Hypothalamus (tissue), 51 donors: ENCODE measurements at places on chromosomes 13 and 19.
A peak's percentile ranks its signal among the peaks of the same experiment; 100 is the strongest.

DNA sequence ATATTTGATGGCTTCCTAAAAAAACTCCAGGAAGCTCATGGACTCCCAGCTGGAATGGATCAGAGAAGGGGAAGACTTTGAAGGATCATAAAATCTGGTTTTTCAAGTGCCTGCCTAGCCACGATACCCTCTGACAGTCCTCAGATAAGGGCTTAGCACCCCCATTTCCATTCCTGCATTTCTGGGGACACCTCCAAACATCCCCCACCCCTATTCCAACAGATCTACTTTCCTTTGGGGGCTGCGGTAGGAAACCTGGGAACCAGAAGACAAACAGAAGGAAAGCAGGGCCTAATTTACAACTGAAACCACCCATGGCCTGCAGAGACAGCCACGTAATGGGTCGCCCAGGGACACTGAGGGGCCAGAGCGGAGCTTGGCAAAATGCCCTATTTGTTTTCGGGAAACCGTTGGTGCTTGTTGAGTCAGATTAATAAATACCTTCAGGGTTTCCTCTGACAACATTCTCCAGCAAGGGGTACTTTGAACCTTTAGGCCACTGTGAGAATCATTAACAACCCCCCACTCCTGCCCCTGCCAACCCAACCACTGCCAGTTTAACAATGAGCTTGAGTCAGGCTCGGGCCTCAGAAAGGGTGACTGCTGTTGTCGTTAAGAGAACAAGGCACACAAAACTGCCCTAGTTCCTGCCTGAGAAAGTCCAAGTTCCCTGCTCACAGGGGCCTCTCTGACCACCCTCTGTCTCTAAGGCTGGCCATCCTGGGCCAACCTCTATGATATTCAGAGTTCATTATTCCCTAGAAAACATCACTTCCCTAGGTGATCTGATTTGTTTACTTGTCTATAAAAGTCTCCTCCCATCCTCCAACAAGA lies 23.5 kb downstream of the RHPN2 start:
- no peak for DNase-seq

- DNase-seq = no peak
Measured at GRCh38 chr19:8705742-8706141, 7.1 kb upstream of the ACTL9 start.

DNA sequence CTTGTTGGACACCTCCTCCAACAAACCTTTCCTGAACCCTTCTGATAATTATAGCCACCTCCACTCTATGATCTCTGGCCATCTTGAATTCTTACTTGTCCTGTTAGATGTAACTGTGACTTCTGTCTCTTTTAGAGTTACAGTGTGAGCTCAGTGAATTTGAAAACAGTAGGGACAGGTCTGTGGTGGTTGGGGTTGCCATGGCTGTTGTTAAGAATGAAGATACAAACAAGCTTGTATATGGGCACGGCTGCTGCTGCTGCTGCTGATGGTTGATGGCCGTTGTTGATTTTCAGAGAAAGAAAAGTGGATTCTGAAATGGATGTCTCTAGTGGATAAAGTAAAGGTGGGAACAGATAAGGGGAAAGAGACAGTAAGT lies 101.5 kb downstream of the STARD13 start:
- DNase-seq = no peak

DNA sequence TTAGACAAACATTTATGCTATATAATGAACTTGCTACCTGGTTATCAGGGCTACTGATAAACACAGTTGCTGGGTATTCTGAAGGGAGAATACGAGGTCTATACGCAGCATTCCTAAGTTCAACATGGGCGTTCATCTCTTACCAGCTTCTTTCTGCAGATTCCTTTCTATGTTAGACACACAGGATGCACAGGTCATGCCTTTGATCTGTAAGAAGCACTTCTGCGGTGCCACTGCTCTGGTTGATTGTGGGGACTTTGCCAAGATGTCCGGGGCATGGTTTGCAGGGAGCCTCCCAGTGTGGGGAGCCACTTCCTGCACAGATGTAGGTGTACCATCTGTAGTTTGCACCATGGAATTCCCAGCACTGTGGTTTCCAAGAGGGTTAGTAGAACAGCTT lies 40.9 kb downstream of the ATP7B start:
- DNase-seq = no peak

DNA sequence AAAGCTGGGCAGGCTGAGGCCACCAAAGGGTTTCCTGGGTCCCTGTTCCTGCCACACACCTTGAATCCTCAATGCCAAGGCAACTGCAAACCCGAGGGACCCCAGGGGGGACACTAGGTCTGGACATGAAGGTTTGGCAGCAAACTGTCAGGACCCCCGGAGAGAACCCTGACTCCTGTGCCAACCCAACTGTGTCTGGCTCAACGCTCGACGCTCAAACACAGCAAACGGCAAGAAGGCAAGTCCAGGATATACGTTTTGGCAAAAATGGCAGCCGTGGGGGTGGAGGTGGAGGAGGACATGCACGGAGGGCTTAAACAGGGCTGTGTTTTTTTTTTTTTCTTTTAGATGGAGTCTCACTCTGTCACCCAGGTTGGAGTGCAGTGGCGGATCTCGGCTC lies 73.0 kb downstream of the GADD45B start:
- no peak for DNase-seq

- DNase-seq = no peak
Measured at GRCh38 chr13:92433386-92433785, 793.2 kb upstream of the GPC6 start.

GRCh38 chr13:103097366-103097928 lies 31.2 kb upstream of the SLC10A2 start:
- DNase-seq = peak; percentile 66

DNA sequence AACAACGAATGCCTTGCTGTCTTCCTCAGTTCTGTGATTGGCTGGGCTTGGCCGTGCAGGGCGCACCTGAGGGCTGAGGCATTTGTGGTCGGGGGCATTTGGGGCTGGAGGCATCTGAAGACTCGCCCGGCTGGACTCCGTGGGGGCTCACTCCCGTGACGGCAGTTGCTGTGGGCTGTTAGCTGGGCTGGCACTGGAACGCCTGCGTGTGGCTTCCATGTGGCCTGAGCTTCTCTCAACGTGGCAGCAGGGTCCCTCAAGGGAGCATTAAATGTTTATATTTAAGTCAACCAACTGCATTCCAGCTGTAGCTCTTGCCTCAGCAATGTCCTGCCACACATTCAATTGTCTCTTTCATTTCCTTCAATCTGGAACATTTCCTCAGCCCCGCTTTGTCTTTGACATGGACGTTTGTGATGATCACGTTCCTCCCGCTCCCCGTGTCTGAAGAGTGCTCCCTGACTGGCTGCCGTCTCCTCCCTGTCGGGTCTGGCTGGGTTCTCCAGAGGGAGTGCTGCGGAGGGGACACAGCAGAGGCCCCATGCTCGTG lies 21.0 kb downstream of the CCDC8 start:
- DNase-seq = no peak
